ENCODE measurements at places on chromosomes 3 and 15.

DNA sequence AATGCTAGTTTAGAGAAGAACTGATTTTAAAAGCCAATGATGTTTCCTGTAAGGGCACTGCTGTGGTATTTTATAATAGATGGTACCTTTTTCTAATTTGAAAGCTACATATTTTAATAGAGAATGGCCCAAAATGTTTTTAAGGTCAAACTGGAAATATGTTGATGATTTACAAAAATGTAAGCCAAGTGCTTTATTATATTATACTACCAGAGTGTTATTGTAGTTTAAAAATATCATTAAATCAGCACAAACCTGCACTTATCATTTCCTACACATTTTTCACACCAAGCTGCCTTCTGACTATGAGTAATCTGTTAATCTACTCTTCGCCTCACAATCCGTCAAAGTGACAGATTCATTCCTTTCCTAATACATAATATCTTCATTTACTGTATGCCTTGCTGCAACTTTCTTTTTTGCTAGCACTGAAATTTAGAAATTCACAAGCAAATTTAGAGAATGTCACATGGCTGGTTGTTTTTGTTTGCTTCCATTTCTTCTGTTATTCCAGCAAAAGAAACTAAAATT lies 126.4 kb upstream of the FAM3D start:
- DNase-seq, result no peak

- no peak for DNase-seq
Measured at GRCh38 chr15:99921101-99921500, 187.9 kb upstream of the LYSMD4 start.

DNA sequence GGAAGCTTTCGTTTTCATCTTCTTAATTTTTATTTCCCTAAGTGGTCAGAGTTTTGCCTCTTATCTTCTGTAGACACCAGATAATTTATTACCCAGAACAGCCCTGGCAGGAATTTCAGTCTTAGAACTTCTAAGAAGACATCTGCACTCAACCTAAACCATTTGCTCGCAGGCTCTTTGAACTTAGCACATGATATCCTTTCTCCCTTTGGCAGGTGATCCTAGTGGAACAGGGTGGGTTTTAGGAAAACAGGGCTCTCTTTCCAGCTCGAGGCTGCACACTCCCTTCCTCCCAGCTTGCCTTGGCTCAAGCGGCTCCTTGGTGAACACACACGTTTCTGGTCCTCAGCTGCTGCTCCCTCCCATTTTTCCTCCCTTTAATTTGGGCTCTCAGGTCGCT lies 116.5 kb downstream of the THSD4 start:
- DNase-seq, result no peak

DNA sequence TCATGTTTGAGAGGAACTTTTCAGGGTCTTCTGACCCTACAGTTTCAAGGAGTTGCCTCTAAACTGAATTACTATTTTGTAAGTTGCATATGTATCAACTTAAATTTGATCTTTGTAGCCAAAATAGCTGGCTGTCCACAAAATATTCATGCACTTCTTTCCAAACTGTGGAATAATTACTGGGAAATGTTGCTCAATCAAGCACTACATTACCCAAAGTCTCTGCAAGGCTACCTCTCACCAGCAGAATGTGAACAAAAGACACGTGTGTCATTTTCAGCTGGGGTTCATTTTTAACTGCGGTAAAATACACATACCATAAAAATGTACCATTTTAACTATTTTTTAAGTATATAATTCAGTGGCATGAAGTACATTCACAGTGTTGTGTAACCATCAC lies 320.4 kb downstream of the CTNNB1 start:
- no peak for DNase-seq

DNA sequence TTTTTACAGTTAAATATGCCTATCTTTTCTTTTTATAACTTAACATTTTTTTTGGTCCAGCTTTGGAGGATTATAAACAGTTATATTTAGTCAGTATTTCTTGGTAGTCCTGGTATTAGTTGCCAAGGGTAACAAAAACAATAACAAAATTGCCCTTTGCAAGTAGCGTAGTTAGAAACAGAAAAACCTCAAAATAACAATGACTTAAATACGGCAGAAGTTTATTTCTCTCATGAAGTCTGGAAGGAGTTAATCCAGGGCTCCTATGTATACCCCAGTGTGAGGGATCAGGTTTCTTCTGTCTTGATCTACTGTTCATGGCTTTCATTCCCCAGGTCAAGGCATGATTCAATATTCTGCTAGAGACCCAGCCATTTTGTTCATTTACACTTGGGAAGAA lies 14.1 kb upstream of the MYH15 start:
- DNase-seq, result no peak

- no peak for DNase-seq
Measured at GRCh38 chr3:105466072-105466471, 99.4 kb downstream of the ALCAM start.

DNA sequence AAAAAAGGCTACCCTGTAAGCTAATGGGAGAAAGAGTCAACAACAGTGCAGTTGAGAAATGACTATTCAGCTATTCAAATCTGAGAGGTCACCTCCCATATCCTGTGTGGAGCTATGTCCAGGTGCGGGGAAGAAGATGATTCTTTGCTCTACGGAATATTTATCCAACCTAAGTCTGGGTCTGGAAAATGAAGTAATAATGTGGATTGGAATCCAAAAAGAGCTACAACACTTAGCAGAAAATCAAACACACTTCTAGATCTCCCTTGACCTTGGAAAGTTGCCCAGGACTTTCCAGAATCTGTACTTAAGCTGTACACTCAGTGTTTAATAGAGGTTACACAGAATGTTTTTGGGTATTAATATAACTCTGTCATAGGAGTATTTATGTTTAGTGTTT lies 251.9 kb downstream of the NAALADL2 start:
- DNase-seq, result no peak

DNA sequence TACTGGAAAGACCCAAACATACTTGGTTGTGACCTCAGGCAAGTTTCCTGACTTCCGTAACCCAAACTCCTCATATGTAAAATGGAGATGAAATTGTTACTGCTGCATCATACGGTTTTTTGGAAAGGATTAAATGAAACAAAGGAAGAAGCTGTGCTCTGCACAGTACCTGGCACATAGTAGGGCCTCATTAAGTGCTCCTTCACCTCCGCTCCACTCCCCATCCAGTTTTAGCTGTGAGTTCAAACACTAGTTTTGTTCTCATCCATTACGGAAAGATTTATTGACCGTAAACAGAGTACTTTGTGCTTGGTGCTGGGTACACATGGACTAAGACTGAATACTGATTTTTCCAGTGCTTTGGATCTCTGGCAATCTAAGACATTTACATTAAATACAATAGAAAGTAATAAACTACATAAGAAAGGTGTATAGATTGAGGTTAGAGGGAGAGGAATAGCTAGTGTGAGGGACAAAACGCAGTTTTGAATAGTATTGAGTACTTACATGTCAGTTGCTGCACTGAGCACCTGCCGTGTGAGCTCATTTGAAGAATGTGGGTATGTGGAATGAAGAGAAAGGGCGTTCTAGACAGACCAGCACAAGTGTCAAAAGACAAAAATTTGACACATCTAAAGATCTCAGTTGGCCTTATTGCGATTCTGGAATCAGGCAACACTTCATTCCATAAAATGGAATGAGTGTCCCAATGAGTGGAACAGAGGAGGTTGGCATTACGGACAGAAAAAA lies 594 bp upstream of the ICE2 start:
- DNase-seq, result peak; percentile 30

DNA sequence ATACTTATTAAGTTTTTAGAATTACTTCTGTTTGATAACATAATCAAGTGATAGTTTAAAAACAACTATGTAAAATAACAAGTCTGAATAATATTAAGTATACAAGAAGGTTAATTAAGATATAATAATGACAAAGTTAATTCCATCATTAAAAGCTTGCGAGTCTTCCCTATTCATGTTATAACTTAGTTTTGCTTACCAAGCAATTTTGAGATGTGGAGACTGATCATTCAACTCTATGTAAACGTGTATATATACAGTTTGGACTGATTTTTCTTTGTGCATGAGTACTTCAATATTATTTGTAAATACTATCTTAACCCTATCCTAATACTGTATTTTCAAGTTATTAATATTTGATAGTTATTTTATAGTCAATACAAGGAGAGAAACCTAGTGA lies 870.9 kb downstream of the GBE1 start:
- DNase-seq, result no peak

DNA sequence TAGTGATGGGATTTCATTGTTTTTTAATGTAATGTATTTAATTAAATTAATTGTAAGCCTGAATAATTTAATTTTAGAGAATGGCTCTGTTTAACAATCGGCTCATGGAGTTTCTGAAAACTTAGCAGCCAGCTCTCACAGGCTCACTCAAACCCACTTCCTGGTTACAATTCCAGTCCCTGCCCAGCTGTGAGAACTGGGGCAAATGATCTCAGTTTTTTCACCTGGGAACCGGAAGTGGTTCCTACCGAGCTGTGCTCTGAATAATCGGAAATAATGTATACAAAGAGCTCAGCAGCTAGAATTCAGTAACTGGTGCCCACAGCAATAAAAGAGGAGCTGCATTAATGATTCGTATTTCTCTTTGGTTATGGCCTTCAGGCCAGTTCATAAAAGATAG lies 244.3 kb upstream of the MCTP2 start:
- DNase-seq, result peak; percentile 59

- no peak for DNase-seq
Measured at GRCh38 chr15:85760531-85761371, 34.0 kb downstream of the KLHL25 start.

- no peak for DNase-seq
Measured at GRCh38 chr3:65619451-65619881, 419.3 kb downstream of the MAGI1 start.

DNA sequence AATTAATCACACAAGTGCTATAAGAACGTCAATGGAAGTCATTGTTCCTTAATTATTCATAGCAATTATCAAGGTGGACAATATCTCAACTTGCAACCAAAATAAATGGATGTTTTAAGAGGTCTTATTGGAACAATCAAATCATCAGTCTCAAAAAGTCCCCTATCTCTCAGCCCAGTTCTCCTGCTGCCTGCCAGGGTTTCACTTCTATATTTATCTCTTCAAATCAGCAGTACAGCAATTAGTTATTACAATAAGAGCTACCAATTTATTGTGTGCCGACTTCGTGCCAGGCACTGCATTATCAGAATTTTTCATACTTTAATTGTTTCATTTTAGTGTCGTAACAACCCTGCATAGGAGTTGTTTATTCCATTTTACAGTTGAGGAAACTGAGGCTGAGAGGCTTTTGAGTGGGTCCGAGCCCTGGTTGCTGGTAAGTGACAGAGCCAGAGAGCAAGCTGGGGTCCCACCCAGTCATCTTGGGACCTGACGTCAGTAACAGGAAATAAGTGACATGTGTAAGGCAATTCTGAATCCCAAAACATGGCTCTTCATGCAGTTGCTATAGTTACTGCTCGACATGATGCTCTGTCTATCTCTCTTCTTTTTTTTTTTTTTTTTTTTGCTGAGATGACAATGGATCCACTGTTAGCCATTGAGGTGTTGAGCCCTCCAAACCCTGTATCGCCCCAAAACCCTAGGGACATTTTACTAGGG lies 8.8 kb upstream of the KCTD6 start:
- no peak for DNase-seq

DNA sequence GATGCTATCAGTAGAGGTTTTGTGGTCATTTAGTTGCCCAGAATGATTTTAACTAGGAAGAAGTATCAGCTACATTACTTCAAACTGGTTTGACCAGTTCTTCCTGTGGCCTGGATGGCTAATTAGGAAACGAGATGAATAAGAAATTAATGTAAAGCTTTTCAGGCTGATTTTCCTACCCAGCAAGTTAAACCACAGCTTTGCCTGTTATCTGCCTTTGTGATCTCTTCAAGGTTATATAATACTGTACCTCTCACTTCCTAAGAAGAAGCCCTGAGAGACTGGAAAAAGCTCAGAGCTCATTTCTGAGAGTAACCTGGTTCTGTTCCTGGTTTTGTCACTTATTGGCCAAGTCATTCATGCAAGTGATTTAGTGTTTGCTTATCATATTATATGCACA lies 782.2 kb upstream of the GOLIM4 start:
- DNase-seq, result no peak

- no peak for DNase-seq
Measured at GRCh38 chr3:141764986-141765385, 1.8 kb downstream of the GRK7 start.

GRCh38 chr3:188283347-188283746 lies 129.4 kb downstream of the LPP start:
- no peak for DNase-seq

GRCh38 chr3:61347981-61348380 lies 96.7 kb upstream of the FHIT start:
- no peak for DNase-seq

GRCh38 chr15:77119446-77119845 lies 48.5 kb upstream of the TSPAN3 start:
- DNase-seq, result no peak

DNA sequence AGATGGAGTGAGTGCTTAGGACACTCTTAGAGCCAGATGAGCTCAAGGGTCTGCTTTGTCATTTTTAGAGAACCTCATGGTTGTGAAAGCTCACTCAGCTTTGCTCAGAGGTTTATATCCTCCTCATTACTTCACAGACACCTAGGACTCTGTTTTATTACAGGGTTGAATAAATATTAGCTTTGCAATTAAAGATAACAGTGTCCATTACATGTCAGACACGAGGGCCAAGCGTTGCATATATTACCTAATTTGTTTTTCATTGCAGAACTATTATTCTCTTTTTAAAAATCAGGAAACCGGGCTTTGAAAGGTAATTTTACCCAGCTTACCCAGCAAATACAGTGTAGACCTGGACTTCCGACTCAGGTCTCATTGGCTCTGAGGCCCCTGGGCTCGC lies 16.1 kb downstream of the MAP6D1 start:
- DNase-seq, result no peak

DNA sequence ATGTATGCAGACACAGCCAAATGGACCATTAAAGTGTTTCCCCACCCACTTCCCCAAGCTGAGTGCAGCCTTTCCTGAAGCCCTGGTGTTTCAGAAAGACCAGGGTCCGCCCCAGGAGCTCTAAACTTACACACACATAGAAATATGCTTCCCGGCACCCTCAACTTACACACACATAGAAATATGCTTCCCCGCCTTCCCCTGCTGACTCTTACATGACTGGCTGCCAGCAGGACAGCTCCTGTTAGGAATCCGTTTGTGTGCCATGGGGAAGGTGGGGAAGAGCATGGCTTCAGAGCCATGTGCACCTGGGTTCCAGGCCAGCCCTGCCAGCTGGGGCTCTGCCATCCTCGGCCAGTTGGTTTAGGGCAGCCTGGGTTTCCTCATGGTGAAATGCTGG lies 3.6 kb downstream of the CLEC3B start:
- no peak for DNase-seq

All from CD4-positive, alpha-beta T cell treated with Interleukin-10 for 1 hour (primary cell).